GM13977 (cell line): ENCODE measurements at places on chromosomes 1 and 21.

- DNase-seq: no peak
These were observed 24.6 kb downstream of the PODN start for GRCh38 chr1:53086491-53087070.

GRCh38 chr1:162281426-162281825 is 95.2 kb downstream of the SPATA46 start:
- no peak for DNase-seq

GRCh38 chr1:207030522-207031009 is 2.0 kb downstream of the C1orf116 start:
- DNase-seq: no peak

- no peak for DNase-seq
These were observed 23.5 kb downstream of the SMYD3 start for GRCh38 chr1:246483569-246483933.

DNA sequence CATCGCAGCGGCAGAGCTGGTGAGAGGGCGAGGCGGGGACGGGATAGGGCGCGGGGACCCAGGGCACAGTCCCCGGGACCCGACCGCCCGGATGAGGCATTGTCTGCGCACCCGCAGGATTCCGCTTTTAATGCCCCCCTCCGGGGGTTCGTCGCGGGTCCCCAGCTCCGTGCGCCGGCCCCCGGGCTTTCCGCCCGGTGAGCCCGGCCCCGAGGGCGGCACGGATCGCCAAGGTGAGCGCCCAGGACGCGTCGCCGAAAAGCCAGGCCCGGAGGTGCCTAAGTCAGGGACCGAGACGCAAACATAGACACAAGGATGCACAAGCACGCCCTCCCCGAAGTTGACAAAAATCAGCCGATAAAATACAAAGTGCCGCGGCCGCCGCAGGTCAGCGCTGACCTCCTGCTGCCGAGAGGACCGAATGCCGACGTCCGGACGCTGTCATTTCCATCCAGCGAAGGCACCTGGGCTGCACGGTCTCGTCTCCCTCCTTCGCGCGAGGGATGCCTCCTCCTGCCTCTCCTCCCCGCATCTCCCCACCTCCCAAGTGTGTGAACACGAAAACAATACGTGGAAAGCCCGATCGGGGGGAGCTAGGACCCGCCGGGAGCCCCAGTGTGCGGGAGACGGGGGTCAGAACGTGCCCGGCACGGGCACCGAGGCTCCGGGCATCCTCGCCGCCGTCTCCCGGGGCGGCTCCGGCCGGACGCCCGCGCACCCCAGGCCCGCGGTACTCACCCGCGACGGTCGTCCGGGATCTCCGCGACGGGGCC is 101.1 kb upstream of the SOD1 start:
- no peak for DNase-seq

- no peak for DNase-seq
These were observed 14.1 kb upstream of the LMNA start for GRCh38 chr1:156100205-156100995.

DNA sequence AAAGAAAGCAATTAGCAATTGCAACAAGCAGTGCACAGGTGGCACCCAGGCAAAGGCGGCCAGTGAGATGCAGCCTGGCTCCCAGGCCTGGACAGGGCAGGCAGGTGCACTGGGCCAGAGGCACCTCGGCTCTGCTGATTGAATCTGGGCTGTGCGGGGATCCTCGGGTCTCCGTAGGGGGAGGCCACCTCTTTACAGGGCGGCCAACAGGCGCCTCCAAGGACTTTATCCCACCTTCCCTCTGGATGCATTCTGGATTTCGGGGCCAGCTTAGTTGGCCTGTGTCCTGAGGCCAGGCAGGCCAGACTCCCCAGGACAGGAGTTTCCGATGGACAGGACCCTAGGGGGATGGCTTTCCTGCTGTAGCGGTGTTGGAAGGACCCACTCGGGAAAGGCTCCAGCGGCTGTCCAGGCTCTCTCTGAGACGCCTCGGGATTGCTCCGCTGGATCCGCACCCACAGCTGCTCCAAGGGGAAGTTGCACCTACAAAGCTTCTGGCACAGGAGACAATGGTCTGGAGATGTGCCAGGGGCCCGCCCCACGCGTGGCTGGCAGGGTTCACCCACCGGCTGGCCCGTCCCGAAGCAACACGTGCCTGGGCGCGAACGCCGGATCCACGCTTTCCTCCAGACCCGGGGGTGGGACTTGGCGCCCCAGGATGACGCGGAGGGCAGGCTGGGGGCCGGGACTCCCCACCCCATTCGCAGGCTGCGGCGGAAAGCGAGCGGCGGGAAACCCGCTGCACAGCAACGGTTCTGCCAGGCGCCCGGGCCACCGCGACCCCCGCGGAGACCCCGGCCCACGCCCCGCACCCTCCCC is 810 bp downstream of the SLC19A1 start:
- peak; percentile 97 for DNase-seq

- DNase-seq: no peak
These were observed 12.7 kb upstream of the PDPN start for GRCh38 chr1:13570924-13571323.

DNA sequence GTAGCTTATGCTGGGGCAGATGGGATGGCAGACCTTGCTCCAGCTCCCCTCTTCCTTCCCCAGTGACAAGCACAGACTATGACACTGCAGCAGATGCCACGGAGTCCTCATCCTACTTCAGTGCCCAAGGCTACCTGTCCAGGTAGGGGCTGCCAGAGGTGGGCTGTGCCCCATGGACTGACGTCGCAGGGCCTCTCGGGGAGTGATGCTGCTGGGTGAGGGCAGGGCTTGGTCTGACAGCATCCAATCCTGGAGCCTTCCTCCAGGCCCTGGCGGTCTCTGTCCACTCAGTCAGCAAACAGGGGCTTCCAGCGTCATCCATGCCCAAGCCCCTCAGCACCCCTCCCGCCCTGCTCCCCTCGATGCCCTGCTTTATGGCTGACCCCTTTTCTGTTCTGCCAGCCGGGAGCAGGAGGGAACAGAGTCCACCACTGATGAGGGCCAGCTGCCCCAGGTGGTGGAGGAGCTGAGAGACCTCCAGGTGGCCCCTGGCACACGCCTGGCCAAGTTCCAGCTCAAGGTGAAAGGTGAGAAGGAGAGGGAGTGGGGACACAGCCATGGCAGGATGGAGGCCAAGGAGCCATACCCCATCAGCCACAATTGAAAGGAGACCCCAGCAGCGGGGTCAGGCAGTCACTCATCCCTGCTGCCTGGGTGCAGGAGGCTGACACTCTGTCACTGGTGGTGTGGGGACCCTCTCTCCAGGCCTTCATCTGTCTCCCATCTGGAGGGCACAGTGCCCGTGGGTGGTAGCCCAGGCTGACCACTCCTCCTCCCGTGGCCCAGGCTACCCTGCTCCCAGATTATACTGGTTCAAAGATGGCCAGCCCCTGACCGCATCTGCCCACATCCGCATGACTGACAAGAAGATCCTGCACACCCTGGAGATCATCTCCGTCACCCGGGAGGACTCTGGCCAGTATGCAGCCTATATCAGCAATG is 73.6 kb downstream of the TRIM11 start:
- no peak for DNase-seq

DNA sequence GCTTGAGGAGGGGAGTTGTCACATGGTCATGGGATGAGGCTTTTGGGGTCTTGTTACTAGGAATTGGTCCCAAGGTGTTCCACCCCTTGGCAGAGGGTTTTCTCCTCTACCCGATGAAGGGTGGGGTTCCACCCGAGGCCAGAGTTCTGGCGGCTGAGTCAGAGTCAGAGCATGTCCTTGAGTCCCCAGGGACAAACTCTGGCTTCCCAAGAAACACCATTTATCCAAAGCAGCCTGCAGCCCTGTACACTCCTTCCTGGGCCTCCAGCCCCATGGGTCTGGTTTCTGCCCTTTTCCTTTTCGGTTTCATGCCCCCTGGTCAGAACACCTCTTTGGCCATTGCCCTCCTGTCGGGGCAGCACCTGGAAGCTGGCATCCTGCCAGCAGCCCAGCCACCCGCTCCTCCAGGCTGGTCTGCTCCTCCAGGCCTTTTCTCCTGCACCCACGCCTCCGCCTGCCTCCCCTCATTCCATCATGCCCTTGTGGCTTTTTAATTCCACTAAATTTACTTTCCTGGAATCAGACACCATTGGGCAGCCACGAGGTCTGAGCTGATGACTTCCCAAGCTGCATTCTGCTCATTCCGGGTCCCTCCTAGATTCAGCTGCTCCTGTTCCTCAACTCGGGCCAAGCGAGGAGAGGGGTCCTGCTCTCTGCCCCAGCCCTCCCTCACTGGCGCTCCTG is 301.7 kb upstream of the VAMP3 start:
- no peak for DNase-seq

- peak; percentile 45 for DNase-seq
These were observed 10.6 kb downstream of the GFI1 start for GRCh38 chr1:92476071-92476631.
